ENCODE measurements at places on chromosomes 2 and 18.

GRCh38 chr18:23706971-23707640 lies 17.9 kb downstream of the LAMA3 start:
- DNase-seq = no peak

DNA sequence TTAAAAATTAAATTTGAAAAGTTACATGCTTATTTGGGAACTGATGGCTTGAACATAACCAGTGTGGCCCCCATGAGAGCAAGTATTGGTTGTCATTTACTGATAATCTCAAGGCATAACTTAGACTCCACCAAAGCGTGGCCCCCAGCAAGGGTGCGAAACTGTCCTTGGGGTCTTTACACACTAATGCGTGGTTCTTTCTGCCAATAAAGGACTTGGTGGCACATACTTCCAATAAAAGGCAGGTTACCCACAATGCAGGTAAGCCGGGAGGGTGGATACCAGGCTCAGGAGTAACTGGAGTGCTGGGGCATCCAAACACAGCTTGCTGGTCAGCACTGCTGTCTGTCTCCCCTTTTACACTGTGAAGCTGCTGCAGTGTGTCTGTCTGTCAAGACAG lies 278.2 kb upstream of the NCKAP5 start:
- no peak for DNase-seq

DNA sequence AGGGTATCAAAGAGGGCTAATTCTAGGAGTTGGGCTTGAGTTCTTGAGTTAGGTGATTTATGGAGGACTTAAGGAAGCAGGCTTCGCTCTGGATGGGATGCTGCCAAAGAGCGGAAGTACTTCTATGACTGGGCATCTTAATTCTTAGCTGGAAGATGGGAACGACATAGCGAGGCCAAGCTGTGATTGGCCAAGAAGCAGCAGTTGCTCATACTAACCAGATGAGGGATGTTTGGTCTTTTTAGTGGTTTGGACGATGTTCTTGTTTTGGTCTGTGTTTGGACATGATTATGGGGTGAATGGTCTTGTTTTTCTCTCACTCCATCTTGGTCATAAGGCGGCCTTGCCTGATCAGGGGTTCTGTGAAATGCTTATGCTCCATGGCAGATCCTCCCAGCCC lies 133.7 kb downstream of the MSH2 start:
- DNase-seq = no peak

GRCh38 chr2:60439219-60439974 lies 114.1 kb downstream of the BCL11A start:
- DNase-seq = no peak

DNA sequence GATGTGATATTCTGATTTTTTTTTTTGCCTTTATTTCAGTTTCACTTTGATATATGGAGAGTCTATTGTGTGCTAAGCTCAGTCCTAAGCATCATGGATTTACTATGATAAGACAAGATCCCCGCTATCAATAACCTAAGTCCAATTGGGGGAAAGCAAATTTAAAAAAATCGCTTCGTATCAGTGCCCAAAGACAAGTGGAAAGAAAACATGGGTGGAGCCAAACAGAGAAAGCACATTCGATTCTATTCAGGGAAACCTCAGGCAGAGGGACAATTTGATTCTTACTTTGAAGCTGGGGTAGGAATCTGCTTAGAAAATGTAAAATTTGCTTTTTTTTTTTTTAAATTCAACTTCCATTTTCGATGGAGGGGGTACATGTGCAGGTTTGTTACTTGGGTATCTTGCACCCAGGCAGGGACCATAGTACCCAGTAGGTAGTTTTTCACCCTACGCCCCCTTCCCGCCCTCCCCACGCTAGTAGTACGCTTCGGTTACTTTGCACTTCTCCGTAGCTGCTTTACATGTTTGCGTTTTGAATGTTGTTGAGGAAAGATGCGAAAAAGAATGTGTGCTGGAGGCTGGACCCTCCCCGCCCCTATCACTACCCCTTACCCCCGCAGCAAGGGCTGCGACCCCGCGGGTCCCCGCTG lies 12.4 kb downstream of the KIF5C start:
- DNase-seq = no peak

- DNase-seq = no peak
Observed at GRCh38 chr18:13019301-13019700, 28.1 kb downstream of the CEP192 start.

DNA sequence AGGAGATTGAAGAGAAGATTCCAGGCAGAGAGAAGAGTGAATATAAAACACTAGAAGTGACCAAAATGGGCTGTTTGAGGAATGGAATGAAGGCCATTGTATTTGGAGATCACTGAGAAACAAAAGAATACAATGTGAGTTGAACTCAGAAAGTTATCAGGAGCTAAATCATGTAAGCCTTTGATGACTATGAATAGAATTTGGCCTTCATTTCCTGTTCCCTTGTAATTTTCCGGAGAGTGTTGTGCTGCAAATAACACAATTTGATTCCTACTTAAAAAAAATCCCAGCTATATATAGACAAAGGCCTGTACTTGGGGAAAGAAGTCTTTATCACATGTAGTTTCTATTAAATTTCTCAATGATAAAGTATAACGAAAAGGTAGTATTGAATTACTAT lies 33.7 kb upstream of the KYNU start:
- no peak for DNase-seq

- DNase-seq = no peak
Observed at GRCh38 chr18:36448384-36449290, 151.1 kb downstream of the FHOD3 start.

- DNase-seq = no peak
Observed at GRCh38 chr2:102061962-102062795, 70.4 kb downstream of the IL1R2 start.

- DNase-seq = no peak
Observed at GRCh38 chr18:37452015-37452414, 113.6 kb downstream of the CELF4 start.

DNA sequence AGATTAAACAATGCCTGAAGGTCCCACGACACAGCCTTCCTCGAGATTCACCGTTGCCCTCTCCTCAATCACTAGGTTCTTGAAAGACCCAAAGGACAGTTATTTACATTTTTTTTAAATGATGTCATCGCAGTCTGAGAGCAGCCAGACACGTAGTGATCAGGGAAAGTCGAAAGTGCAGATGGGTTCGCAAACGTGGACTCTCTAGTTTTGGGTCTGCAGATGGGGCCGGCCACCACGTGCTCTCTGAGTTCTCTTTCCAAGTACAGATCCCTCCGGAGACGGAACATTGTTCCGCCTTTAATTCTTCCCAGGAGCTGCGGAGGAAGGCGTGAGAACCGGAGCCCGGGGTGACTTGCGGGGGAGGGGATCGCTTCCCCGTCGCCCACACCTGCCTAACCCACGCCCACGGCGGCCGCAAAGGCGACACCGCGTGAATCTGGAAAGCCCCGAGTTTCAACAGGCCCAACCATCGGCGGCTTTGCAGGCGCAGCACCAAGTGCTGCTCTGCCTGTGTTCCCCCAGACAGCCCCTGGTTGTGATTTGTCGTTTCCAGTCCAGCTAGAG lies 54.3 kb downstream of the PKDCC start:
- DNase-seq = peak; percentile 88

- DNase-seq = no peak
Observed at GRCh38 chr2:17790536-17790935, 25.7 kb upstream of the MSGN1 start.

- DNase-seq = no peak
Observed at GRCh38 chr2:119218478-119219064, 5.1 kb upstream of the STEAP3 start.

GRCh38 chr2:70645733-70646419 lies 92.2 kb upstream of the TGFA start:
- DNase-seq = no peak

DNA sequence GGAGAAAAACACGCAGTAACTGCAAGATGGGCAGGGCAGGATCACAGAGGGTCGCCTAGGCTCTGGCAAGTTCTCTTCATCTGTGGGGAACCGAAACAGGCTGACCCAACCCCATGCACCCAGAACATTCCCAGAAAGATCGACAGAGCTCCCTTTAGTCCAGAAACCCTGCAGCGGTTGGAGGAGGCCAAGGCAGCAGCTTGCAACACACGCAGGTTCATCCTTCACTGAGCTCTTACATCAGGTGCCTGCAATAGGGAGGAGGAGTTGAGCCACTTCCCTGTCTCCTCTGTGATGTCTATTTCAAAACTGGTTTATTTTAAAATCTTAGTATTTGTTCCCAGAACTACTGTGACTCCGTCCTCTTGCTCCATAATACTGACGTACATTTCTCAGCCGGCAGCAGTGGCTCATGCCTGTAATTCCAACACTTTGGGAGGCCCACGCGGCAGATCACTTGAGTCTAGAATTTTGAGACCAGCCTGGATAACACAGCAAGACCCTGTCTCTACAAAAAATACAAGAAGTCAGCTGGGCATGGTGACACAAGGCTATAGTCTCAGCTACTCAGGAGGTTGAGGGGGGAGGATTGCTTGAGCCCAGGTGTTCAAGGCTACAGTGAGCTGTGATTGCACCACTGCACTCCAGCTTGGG lies 11.5 kb upstream of the SLC11A1 start:
- DNase-seq = no peak

DNA sequence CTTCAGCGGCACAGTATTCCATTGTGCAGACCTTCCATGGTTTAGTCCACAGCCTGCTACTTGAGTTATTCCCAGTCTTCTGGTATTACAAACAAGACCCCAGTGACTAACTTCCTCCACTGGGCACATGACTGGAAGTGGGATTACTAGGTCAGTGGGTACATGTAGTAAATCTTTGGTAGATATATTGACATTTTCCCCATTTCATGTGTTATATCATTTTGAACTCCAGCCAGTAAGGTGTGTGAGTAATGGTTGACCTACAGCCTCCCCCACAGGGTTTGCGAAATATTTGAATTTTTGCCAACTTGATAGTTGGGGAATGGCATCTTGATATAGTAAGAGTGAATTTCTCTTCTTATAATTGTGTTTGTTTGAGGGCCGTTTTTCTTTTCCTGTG lies 58.8 kb downstream of the RNF144A start:
- no peak for DNase-seq

DNA sequence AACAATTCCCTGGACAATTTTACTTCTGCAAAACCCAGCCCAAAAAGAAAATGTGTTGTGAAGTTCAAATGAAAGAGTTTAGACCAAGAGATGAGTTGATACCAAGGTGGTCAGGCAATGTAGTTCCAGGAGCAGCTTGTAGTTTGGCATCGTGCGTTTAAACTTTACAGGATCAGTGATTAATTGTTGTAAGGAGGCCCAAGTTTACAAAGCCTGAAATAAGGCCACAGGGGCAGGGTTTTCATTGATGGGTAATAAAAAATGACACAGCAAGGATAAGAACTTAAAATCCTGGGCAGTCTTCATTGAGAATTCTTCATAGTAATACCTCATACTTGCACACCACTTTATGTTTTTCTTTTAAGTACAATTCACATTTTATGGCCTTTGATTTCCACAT lies 463.9 kb upstream of the HNRNPA3 start:
- DNase-seq = no peak

DNA sequence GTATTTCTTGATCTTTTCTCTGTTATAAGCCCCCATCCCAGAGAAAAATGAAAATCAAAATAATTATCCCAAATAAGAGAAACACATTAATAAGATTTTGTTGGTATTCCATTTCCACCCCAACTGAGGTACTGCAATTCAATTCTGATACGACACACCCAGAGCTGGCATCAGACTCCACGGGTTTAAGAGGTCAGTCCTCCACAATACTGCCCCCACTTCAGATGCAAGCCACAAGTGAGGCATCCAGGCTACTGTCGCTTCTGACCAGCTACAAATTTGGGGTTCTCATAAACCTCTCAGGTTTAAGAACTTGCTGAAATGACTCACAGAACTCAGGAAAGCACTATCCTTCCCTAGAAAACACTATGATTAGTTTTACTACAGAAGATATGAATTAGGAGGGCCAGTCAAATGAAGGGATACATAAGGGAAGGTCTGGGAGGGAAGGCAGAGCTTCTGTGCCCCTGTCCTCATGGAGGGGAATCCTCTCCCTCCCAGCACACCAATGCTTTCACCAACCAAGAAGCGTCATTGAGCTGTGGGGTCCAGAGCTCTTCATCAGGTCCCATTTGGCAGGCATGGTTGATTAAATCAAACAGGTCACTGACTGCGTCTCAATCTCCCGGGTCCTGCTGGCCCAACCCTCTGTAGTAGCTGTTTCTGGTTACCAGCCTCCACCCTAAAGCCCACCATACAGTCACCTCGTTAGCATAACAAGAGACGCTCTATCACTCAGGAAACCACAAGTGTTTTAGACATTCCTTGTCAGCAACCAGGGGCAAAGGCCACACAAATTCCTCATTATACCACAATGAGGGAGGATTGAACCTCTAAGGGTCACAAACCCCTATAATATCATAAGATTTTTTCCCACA lies 46.2 kb downstream of the IWS1 start:
- no peak for DNase-seq

- no peak for DNase-seq
Observed at GRCh38 chr2:176446718-176447414, 177.6 kb downstream of the MTX2 start.

All from stimulated activated naive CD4-positive, alpha-beta T cell treated with Interleukin-2 at 50 U/mL for 16 hours (primary cell).